ENCODE measurements at places on chromosomes 2 and 18.
A peak's percentile ranks its signal among the peaks of the same experiment; 100 is the strongest.

DNA sequence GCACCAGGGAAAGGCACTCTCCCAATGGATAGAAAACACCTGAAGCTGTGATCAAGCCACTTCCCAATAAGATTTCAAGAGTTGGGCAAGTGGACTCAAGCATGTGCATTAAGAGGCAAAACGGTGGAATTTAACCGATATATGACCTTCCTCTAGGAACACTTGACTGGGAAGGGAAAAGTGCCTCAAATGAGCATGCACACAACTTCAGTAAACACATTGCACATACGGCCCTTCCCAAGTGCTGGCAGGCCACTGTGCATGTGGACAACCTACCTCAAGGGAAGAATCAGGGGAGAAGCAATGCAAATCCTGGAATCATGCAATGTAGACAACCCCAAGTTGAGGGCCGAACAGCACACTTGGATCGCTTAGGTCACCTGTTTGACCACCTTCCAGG is 23.9 kb upstream of the SH3RF3 start:
- no peak for DNase-seq

DNA sequence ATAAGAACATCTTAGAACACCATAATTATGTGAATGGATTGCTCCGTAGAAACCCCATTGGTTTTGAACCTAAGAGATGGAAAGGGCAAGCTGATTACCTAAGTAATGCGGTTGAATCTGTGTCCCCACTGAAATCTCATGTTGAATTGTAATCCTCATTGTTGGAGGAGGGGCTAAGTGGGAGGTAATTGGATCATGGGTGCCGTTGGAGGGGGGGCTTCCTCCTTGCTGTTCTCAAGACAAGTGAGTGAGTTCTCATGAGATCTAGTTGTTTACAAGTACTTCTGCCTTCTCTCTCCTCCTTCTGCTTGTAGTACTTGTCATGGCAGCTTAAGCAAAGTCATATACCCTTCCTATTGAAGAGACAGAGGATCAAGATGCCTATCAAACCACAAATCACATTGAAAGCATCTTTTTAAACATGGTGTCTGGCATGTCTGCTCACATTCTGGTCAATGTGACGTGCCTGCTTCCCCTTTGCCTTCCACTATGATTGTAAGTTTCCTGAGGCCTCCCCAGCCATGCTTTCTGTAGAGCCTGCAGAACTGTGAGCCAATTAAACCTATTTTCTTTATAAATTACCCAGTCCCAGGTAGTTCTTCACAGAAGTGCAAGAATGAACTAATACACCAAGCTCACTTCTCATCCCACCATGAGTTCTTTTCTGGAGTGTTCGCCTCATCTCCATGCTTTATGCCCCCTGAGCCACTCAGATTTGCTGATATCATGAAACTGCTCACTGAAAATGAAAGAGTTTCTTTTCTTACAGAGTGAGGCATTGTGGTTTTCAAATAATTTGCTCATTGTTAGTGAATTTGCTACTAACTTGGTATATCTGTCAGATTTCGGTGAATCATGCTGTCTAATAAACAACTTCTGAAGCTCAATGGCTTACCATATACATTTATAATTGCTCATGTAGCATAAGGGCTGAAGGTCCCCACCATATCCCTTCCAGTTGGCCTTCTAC is 23.6 kb downstream of the KCNE4 start:
- no peak for DNase-seq

GRCh38 chr2:201357221-201357620 is at the start of gene FLACC1:
FLACC1 (minus strand) TSS chr2:201357345; CDS start chr2:201351404, 5,941 bp downstream.
- DNase-seq = no peak

GRCh38 chr2:127909019-127909418 is 23.3 kb upstream of the AMMECR1L start:
- DNase-seq = no peak

DNA sequence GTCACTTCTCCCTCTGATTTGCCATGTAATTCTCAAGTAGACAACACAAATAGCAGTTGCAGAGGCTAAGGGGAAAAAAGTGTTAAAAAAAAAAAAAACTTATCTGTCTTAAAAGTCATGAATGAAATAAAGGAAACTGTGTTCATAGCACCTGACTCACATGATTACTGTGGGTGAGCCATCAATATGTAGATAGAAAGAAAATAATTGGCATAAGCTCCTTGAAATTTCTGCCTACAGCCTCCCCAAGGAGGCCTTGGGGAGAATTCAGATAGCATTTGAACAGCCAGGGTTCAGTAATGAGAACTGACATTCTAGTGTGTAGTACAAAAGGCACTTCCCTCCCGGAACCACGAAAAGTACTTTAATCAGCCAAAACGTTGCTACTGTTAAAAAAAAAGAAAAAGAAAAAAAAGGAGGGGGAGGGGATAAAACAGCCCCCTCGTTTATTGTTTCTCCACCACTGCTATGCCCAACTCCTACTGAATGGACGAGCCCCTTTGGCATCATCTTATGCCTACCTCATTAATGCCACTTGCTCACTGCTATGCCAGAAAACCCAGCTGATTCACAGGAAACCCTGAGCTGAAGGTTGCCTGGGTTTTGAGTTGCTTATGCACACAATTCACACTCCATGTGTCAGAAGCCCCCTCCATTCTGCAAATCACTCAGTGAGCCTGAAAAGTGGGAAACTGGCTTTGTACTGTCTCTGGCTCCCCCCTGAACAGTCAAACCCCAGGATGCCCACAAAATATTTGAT is 65.5 kb upstream of the KLF7 start:
- no peak for DNase-seq

- no peak for DNase-seq
Observed at GRCh38 chr2:8550937-8551621, 130.8 kb upstream of the ID2 start.

GRCh38 chr2:108271691-108272253 is 16.9 kb upstream of the SULT1C2 start:
- DNase-seq = peak; percentile 76
